ENCODE measurements at places on chromosomes 11 and 22.

DNA sequence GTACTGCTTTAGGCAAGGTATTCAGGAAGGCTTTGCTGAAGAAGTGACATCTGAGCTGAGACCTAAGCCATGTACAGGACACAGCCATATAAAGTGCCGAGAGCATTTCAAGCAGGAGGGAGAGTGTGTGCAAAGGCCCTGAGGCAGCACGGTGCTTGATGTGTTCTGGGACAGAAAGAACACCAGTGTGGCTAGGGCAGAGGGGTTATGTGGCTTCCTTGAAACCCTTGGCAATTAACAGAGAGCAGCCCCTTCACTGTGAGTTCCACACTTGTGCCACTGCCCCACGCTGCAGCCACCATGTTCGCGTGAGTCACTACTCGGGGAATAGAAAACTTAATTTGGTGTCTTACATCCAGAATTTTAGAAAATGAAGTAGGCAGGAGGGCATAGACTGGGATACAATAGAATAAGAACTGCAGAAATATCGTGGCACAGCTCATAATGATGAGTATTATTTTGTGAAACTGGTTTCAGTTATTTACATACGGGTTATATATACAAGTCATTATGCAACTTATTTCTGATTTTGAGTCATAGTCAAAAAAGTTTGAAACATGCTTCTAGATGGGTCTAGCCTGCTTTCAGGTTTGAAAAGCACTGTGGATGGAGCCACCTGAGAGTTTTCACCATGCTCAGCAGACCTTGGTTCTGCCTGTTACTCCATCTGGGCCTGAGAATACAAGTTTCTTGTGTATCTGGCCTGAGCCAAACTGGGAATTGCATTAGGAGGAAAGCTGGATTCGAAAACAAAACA lies 11.8 kb downstream of the IL10RA start:
- DNase-seq, result no peak

- no peak for DNase-seq
Observed at GRCh38 chr11:119306373-119306890, 10.5 kb downstream of the MCAM start.

GRCh38 chr22:48636746-48637145 lies 1190.9 kb downstream of the BRD1 start:
- no peak for DNase-seq

DNA sequence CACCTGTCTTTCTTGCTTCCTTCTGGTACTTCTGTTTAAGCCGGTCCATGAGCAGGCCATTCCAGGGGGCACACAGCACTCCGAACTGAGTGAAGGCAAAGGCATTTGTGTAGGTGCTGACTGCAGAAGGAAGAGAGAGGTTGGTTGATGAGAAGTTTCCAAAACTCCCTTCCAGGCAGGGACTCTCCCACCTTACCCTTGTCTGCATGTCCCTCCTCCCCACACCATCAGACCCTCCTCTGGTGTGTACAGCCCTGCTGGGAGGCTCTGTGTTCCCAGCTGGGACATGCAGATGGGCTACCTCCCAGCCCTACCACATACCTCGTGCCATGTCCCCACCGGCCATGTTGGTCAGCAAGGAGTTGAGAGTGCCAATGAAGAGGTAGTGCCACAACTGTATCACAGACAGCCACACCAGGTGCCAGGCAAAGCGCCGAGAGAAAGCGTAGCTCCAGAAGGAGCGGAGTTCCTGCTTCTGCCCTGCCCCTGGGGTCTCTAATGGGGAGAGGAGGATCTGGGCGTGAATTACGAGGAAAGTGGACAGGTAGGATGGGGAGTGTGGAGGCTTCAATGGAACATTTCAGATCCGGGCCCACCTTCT lies 12.2 kb downstream of the SLC43A3 start:
- DNase-seq, result no peak

DNA sequence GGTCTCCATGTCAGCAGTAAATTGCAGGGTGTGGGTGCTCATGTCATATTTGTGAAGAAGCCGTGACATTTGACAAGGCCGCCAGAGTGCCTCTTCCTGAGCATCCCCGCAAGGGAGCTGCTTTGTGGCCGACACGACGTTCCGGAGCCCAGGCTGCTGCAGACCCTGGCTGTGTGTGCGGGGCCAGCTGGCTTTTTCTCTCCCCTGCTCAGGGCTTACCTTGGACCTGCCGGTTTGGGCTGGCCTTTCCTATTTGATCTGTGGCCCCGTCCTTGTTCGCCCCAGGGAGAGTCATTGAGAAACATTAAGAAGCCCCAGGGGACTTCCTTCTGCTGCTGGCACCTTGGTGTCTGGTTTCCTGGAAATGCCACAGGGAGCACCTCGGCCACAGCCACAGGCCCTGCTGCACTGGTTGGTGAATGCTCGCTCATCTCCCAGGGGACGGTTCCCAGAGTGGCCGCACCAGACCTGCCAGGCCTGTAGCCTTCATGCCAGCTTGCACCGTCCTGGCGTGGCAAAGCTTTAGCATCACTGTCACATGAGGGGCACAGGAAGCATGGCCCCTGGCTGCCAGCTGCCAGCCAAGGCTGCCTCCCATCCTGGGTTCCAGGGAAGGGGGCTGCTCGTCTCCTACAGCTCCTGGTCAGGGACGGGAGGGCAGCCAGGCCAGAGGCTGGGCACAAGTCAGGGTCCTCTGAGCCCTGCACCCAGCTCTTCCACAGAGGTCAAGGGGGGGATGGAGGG lies 5.4 kb downstream of the GRK2 start:
- no peak for DNase-seq

- no peak for DNase-seq
Observed at GRCh38 chr11:67631411-67631810, 1.7 kb upstream of the NUDT8 start.

- DNase-seq, result no peak
Observed at GRCh38 chr11:76759092-76759491, 24.1 kb upstream of the TSKU start.

- DNase-seq, result no peak
Observed at GRCh38 chr11:2883979-2884815, 1.4 kb downstream of the CDKN1C start.

DNA sequence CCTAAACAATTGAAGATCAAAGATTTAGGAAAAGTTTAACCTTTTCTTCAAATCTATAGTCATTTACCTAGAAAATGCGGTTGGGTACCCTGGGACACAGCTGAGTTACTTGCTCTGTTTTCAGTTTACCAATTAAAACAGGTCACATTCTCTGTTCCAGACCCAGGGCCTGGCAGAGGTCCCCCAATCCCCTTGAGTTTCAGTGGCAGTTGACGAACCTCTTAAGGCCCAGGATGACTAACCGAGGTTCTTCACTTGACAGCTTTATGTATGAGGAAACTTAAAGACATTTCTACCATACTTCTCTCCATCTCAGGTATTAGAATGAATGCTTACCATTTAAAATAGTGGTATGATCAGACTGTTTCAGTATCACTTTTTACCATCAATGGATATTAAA lies 16.3 kb downstream of the LDHAL6A start:
- no peak for DNase-seq

DNA sequence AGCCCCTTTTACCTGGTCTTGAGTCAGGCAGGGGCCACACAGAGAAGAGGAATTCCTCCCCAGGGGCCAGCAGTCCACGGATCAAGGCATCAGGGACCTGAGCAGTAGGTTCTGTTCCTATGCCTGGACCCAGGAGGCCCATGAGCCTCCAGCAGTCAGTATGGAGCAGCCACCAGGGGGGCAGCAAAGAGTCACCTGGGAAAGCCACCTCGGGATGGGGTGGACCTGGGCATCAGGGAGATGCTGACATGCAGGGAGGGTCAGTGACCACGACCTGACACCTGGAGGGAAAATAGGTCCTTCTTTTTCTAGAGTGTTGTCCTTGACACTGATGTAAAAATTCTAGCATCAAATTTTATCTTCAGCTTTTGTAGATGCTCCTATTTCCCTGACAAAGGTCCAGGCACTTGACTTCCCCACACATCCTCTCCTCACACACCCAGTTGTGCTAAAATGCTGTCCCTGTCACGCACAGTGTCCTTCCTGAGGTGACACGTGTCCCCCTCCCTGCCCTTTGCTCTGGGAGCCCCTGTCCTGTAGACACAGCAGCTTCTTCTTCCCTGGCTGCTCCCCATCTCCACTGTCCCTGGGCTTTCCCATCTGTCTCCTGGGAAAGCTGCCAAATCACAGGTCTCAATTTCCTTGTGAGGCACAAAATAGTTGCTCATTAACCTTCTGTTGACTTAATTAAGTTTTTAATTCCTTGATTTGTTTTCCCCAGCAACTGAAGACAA lies 70.0 kb upstream of the IGLL5 start:
- no peak for DNase-seq

- DNase-seq, result no peak
Observed at GRCh38 chr22:22952531-22953280, 65.1 kb downstream of the IGLL5 start.

GRCh38 chr11:95534809-95535208 lies 254.8 kb downstream of the FAM76B start:
- no peak for DNase-seq

GRCh38 chr11:117600234-117600783 lies 196.7 kb downstream of the DSCAML1 start:
- no peak for DNase-seq

DNA sequence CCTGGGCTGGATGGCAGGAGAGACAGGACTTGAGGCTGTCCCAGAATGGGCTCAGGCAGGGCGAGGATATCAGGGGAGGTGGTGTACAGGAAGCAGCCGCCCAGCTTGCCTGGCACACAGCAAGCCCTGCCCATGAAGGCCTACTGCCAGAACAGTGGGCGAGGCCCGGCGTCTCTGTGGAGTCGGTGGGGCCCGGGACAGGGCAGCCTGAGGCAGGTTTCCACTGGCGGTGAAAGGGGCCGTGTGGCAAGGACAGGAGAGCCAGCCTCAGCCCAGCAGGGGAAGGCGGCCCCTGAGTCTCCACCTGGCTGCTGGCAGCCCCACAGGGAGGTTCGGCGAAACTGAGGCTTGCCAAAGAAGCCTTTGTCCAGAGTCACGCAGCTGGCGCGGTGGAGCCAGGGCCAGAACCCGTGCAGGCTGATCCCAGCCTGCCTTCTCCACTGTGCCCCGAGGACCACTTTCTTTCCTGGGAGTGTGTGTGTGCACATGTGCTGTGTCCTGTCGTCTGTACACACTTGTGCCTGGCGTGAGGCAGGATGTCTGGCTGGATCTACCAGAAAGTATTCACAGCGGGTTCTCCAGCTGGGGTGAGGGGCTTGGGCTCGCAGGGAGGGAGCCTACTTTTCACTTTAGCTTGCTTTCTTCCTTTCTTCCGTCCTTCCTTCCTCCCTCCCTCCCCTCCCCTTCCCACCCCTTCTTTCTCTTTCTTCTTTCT lies 1.2 kb downstream of the TSPO start:
- no peak for DNase-seq

DNA sequence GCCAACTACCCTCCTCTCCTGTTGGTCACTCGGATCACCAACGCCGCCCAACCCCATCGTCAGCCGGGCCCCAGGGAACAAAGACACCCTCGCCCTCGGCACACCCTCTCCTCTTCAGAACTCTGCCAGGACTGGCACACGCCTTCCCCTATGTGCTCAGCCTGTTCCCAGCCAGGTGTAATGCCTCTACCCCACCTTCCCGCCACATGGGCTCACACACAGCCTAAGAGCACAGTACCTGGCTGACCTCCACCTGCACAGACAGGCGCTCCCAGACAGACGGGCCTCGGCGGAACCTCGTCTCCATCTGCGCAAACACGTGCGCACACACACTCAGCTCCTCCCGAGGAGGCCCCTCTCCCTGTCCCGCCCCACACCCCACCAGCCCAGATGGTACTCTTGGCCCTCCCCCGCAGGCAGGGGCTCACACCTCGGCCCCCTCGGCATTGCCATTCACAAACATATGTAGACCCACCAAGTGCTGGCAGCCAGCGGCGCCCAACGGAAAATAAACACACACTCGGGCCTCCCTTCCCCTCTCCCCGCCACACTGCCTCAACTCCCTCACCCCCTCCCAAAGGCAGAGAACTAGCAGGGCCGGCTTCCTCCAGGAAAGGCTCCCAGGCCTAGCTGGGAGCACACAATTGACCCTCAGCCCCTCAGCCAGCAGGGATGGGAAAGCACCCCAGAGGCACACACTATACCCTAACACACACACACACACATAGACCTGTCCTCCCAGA lies 8.5 kb downstream of the ELFN2 start:
- no peak for DNase-seq

DNA sequence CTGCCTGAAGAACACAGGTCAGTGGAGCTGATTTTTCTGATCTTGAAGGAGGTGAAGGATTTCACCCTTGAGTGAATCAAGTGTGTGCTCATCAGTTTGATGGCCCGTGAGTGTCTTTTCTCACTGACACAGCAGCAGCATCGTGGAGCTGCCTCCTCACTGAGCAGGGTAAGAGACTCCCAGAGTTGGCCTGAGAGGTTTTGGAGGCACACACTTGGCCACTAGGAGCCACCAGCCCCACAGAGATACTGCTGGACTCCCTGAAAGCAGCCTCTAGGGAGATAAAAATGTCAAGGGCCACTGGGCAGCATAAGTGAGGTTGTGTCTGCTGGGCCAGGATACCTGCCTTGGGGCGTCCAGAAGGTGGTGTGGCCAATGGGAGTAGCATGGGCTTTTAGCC lies 245.4 kb downstream of the GRIK4 start:
- DNase-seq, result no peak

DNA sequence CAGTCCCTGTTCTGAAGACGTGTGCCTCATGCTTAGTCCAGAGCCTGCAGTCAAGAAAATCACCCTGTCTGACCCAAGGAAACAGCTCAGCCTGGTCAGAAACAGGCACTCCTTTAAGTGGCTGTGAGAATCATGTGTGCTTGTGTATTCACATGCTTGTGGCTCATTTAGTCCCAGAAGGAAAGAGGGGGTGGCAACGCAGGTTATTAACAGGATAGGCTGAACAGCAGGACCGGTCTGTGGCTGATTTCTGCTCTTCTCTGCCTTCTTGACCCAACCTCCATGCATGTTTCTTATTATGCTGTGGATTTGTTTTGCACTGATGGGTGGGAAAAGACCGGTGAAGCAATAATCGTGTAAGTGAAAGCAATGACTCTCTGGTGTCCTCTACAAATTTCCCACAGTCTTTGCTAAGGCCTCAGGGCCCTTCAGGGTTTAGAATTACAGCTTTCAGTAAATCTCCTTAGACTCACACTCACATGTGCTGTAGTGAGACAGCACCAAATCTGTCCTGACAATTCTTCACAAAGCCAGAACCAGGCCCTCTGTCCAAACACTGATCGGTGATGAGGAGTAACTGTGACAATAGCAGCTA lies 288.1 kb downstream of the ETS1 start:
- no peak for DNase-seq

DNA sequence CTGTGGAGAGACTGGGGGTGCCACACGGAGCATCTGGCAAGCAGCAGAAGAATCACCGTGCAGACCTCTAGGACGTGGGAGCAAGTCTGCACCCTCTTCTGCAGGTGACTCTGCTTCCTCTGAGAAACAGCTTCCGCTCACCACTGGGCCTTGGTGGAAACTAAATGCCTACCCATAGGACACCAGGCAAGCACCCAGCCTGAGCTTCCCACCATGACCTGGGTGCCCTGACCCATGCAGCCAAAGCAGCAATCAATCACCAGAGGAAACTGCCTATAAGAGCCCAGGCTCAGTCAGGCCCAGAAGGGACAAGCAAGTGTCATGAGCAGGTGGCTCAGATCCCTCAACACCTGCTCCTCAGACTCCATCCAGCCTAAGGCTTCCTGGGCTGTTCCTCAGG lies 63.4 kb downstream of the IGLL5 start:
- DNase-seq, result no peak

Measured in HCT116 (cell line).